Natural killer cell (primary cell): ENCODE measurements at places on chromosomes 6 and 20. TPM values are rescaled to one million over a fixed set of nuclear protein-coding genes. Genes with fewer than 3 reads are reported as not detected.
A peak's percentile ranks its signal among the peaks of the same experiment; 100 is the strongest.

Gene OLIG3
- not detected for total RNA-seq

- no peak for DNase-seq
- no peak overlapping the region for H3K4me3 ChIP-seq
- no peaks in the 10 kb centered on the region for H3K27me3 ChIP-seq
- H3K36me3 ChIP-seq = no peaks in the 10 kb centered on the region
These were observed 5.2 kb upstream of the XKR7 start for GRCh38 chr20:31962761-31963160.

Gene ANGPT4
- not detected for total RNA-seq

Gene HCRTR2
- not detected for total RNA-seq

Gene PGC
- total RNA-seq = not detected

Gene SNHG17
- 64.0 TPM for total RNA-seq

Gene DEF6
- total RNA-seq = 232 TPM

Gene MYT1
- not detected for total RNA-seq

Gene SERPINB6
- total RNA-seq = 120 TPM

DNA sequence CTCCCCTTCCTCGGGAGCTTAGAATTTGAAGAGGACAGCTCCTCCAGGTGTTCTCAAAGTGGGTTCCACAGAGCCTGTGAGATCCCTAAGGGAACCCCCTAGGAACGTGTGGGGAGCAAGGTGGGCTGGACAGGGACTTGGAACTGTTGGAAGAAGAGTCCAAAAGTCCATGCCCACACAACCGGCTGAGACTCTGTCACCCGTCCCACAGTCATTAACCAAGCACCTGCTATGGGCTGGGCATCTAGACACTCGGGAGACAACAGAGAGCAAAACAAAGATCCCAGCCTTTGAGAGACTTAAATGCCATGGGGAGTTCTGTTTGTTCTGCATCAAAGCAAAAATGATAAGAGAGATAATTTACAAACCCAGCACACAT, 51.9 kb upstream of the SAYSD1 start:
- DNase-seq = no peak
- H3K27me3 ChIP-seq = no peaks in the 10 kb centered on the region
- H3K4me3 ChIP-seq = no peak overlapping the region
- H3K36me3 ChIP-seq = no peaks in the 10 kb centered on the region
- H3K27ac ChIP-seq = no peak overlapping the region

DNA sequence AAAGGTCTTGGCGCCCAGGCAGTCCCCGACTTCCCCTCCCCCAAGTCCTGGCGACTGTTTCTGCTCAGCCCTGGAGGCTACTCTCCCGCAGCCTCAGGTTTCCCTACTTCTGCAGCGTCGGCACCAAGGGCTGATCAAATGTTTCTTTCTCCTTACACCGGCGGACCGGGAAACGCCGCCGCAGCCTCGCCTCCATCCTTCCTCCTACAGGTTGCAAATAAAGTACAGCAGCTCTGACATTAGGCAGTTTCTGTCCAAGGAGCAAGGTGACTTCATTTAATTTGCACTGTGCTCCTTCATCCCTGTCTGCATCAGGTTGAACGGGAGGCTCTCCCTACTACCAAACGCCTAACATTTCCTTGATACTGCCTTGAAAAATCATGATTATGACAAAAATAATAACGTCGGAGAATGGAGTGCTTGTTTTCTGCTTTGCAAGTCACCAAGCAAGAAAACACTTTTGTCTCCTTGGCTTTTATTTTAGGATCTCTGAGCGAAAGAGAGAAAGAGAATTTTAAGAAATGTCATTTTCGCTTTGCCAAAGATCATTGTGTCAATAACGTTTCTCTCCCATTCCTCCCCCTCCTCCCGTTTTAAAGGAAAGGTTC, 1.0 kb downstream of the CLIC5 start:
- H3K27me3 ChIP-seq = peaks cover 18% of the 10 kb centered on the region
- no peaks in the 10 kb centered on the region for H3K36me3 ChIP-seq
- peak overlapping the region; percentile 61 for H3K4me3 ChIP-seq
- H3K4me1 ChIP-seq = peaks cover 50% of the 10 kb centered on the region
- H3K27ac ChIP-seq = peak overlapping the region; percentile 46

- no peaks in the 10 kb centered on the region for H3K4me1 ChIP-seq
- H3K27ac ChIP-seq = no peak overlapping the region
- H3K36me3 ChIP-seq = no peaks in the 10 kb centered on the region
- H3K4me3 ChIP-seq = no peak overlapping the region
- no peak for DNase-seq
These were observed 17.4 kb downstream of the CHRNA4 start for GRCh38 chr20:63343460-63344445.
